Activated naive CD4-positive, alpha-beta T cell treated with Interleukin-2 at 50 U/mL for 16 hours (primary cell): ENCODE measurements at places on chromosomes 1 and 21.

DNA sequence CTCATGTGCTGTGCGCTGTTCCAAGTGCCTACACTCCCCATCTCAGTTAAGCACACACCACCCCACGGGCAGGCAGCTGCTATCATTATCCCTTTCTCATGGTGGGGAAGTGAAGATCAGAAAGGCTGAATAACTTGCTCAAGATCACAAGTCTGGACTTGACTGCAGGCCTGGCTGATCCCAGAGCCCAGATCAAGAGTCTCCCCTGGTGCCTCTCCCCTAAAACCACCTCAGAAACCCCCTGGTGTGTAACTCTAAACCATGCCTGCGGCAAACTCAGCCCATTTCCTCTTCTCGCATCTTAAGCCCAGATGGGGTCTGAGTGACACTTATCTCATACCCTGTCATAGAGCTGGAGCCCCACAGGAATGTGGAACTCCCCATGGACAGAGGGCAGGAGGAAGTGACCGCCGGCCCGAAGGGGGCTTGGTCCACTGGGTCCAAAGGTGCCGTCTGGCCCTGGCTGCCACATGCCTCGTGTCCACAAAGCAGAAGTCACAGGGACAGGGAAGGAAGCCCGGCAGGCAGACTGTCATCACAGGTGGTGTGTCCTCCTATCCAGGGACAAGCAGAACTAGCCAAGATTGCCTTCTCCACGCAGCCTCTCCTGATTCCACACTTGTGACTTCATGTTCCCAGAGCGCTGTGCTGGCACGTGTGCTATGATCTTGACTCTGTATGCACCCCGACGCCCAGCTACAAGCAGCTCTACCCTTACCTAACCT is 92.1 kb downstream of the SYF2 start:
- no peak for DNase-seq

- DNase-seq: no peak
These were observed 39.0 kb downstream of the GALNT2 start for GRCh38 chr1:230105754-230106625.

DNA sequence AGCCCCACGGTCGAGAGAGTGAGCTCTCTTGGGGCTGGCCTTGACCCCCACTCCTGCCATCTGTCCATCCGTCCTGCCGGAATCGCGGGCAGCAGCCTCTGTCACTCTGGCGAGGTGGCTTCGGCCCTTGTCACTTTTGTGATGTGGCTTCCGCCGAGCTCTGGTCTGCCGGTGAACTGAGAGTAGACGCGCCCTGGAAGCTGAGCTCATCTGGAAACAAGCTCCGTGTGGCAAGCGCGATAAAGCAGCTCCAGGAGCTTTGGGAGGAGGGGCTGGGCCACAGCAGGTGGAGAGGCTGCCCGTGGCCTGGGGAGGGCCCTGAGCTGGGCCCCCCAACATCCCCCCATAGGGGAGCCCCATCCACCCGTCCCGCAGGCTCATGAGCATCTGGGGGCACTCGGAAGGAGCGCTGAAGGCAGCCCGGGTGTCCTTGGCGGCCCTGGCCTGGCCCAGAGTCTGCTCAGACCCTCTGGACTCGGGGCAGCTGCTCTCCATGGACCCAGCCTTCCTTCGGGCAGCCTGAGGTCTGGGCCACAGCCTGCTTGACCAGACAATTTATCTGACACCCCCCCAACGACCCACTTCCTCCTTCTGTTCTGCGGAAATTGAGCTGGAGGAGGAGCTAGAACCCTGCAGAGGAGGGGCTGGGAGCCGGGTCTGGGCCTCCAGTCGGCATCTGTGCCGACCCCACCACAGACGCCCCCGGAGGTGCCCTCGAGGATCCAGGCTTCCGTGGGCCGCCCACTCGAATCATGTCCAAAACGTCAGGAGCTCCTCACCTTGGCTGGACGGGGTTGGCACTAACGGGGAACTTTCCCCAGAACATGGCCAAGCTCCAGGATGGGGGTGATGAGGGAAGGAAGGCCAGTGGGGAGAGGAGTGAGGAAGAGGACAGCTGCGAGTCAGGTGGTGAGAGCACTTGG is 59.1 kb downstream of the SLC19A1 start:
- peak; percentile 39 for DNase-seq

DNA sequence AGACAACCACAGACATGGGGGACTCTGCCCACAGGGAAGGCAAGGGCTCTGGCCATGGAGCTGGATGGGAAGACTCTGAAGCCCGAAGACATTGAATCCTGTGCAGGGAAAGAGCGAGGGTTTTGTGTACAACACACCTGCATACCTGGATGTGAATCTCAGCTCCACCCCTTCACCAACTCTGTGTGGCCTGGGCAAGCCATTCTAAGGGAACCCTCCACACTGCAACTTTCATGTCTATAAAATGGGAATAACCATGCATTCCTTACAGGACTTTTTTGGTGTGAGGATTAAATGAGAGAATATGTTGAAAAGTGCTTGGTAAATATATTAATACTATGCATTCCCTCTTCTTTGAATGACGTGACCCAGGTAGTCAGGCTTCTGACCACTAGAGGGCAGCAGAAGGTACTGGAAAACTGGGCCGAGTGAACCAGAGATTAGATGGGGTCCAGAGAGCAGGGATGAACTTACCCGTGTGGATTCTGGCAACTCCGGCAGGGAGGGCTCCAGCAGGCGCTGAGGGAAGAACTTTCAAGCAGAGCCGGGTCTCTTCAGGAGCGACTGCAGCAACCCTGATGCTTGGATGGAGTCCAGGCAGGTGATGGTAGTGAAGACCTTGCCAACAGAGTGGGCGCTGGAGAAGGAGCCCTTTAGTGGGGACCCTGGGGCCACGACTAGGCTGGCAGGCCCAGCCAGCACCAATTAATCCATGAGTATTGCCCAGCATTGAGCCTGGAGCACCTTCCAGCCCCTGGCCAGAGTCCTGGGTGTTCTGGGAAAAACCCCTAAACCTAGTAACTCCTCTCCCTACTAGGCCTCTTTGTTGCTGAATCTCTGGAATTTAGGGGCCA is 834 bp upstream of the ELF3 start:
- peak; percentile 59 for DNase-seq

DNA sequence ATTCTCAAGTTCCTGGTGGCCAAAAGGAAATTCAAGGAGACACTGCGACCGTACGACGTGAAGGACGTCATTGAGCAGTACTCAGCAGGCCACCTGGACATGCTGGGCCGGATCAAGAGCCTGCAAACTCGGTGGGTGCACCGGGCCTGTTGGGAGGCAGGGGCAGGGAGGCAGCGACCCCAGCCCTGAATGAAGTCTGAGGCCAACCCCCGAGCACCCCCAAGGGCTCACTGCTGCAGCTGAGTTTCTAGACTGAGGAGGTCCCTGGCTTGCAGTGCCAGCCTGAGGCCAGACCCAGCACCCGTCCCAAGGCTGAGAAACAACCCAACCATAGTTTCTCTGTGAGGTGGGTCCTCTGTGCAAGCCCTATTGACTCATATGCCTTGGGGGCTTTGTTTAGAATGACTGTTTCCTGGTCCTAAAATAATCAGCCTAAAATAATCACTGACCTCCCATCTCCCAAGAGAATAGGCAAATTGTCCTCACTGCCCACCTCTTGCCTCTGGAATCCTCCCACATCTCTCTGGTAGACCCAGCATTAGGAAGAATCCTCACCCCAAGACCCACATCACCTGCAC is 27.1 kb downstream of the CITED4 start:
- DNase-seq: no peak

- no peak for DNase-seq
These were observed 53.8 kb upstream of the PSEN2 start for GRCh38 chr1:226816576-226816975.

DNA sequence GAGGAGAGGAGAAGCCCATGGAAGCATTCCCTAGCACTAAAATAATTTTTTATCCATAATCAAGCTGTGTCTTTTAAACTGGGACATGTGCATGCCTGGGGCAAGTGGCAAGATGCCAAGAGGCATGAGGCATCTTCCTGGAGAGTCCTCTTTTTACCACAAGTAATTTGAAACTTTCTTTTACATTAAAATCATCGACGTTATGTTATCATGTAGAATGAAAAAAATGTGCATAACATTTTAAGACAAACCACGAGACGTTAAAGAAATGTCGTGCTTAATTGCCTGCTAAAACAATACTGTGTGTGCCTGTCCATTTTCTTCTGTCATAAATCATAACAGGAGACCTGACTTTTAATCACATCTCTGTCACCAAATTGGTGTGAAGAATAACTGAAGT is 1.5 kb downstream of the STYXL2 start:
- DNase-seq: no peak

- DNase-seq: no peak
These were observed 47.0 kb upstream of the RBM15 start for GRCh38 chr1:110292031-110292741.

DNA sequence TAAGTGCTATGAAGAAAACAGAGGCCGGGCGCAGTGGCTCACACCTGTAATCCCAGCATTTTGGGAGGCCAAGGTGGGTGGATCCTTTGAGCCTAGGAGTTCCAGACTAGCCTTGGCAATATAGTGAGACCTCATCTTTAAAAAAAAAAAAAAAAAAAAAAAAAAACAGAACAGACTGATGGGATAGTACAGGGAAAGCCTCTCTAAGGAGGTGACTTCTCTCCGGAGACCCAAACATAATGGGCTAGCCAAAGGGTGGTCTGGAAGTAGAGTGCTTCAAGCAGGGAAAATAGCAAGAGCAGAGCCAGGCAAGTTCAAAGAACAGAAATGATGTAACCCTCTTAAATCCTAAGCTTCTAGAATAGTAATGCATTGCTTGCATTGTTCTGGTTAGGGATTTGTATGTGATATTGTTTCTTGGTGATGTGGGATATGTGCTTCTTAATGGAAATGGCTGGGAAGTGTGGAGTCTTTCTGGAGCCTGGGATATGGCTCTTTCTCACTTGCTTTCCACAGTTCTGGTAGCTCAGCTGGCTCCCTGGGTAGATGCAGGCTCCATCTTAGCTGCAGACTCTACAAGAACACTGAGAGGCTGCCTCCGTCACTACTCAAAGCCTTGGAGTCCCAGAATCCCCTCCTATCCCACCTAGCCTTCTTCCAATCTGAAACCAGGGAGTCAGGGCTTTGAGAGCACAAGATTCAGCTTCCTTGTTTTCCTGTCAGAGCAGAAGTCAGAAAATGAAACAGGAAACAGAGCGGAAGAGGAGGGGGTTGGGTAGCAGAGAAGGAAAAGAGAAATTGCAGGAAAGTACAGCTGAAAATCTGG is 1.9 kb upstream of the PIGV start:
- no peak for DNase-seq

DNA sequence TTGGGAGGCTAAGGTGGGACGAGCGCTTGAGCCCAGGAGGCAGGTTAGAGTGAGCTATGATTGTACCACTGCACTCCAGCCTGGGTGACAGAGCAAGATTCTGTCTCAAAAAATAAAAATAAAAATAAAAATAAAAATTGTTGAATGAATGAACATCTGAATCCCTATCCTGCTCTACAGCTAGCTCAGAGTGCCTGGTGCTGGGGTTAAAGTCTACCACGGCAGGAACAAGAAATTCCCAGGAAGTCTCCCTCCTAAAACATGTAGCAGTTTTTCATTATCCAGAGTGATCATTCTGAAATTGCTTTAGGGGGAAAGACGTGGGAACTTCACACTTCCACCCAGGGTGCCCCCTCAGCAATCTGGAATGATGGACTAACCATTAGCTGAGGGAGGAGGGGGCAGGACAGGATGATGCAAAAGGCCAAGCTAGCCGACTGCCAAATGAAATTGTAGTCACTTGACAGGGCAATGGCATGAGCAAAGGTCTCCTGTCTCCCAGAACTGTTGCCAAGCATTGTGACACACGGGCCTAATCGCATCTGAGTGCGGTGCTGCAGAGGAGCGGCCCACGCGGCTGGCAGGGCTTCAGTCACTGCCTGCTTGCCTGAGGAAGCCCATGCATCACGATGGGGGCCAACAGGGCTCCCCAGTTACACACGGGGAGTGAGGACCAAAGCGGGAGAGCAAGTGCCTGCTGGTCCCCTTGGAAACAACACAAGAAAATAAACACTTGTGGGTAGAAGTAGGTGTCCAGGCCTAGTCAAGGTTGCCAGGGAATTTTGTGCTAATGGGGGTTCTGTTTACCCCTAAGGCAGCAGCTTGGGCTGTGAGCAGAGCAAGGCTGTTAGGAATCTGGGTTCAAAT is 85.7 kb downstream of the NENF start:
- no peak for DNase-seq

- DNase-seq: no peak
These were observed 207.9 kb upstream of the B3GALT2 start for GRCh38 chr1:193394336-193394735.

DNA sequence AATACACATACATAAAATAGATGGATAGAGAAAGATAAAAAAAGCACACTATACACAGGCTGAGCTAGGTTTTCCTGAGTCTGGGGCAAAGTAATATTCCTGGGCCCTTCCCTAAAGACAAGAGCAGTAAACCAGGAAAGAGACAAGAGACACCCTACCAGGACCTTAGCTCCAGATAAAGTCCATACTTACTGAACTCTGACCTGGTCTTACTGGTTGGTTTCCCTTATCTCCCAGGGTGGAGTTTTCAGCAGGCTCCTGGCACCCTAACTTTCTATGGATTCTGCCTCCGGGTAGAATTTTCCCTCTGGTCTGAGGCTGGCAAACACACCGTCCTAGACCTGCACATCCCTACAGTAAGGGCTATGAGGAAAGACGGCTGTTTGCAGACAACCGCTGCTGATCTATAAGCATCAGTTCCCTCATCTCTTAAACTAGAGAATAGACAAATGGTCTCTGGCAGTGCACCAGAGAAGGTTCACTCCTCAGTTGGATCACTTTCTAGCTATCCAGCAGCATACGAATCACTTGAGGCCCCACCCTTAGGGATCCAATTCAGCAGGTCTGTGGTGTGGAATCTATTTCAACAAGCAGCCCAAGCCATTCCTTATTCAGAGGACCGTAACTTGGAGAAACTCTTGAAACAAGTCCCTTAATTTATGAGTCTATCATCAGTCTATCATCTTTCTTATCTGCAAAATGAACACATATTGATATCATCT is 52.0 kb downstream of the ARHGEF11 start:
- no peak for DNase-seq

DNA sequence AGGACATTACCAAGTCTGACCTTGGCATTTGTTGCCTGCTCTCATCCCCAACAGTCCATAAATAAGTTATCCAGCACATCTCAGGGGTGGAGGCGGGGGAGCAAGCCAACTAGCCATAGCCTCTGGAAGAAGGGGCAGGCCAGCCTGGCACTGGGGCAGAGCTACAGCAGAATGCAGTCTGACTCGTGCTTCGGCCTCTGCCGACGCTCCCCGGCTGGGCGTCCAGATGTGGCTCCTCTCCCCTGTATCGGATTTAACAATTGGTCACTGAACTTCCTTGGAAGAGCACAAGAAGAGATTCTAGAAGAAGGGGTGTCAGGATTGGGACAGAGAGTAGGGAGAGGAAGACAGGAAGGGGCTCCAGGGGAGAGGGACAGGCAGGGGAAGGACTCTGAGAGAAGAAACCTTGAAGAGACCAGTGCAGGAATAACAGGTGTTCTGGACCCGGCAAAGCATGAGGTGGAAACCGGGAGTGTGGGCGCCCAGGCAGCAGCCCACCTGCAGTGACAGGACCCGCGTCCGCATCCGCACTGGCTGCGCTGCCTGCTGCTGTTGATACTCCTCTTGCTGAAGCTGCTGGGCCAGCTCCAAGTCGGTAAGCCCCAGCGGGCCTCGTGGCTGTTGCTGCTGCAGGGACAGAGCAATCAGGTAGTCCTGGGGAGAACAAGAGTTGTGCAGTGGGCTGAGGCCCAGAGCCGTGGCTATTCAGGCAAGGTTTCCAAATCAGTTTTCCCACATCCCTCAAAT is 9.4 kb downstream of the MINDY1 start:
- DNase-seq: no peak

GRCh38 chr1:202615501-202616354 is 94.5 kb downstream of the SYT2 start:
- no peak for DNase-seq

- DNase-seq: no peak
These were observed 8.8 kb upstream of the OBSCN start for GRCh38 chr1:228198977-228199590.

GRCh38 chr1:11025618-11026017 is 13.2 kb downstream of the TARDBP start:
- DNase-seq: no peak
